HS-5 (cell line): ENCODE measurements at places on chromosomes 7 and 10.

DNA sequence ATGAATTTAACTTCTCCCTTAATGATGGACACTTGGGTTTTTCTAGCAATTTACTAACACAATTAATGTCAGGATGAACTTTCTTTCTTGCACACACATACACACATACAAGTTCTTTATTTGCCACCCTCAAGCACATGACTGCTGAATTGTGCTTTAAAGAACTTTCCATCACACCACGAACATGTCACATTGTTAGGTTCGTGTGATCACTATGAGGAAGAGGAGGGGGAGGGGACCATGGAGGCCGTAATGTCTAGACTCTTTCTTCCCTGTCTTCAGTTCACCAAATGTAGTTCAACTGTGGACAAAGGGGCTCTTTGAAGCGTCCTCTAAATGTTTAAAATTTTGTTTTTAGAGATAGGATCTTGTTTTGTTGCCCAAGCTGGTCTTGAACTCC lies 31.0 kb downstream of the NUP42 start:
- no peak for DNase-seq

DNA sequence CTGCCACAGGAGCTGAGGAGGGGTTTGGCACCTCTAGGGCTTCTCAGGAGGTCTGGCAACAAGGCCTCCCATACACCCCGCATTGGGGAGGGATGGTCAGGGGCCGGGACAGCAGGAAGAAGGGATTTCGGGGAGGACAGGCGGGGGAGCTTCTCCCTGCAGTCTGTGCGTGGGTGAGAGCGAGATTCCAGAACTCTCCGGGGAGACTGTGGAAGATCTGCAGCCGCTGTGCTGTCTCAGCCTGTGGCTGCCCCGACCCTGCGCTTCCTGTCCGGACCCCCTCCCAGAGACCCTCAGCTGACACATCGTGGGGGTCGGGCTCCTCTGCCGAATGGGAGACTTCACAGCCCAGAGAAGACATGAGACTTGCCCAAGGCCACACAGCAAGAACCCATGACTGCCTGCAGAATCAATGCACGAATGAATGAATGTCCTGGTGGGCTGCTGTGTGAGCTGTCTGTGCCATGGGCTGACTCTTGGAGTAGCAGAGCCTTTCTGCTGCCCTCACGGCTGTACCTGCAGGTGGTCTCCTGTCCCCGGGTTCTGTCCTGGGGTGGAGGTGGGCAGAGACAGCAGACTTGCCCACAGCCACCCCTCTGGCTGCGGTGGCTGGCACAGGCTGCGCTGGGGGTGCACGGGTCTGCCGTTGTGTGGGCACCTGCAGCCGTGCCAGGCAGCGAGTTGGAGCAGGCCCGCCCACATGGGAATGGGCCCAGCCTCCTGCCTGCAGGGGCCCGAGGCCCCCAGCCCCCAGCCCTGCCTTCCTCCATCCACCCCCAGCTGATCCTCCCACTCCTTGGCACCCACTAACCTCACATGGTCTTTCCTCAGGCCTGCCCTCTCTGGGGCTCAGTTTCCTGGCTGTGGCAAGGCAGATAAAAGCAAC lies 16.3 kb upstream of the LFNG start:
- DNase-seq, result no peak

GRCh38 chr10:21090609-21091082 lies 193.5 kb upstream of the NEBL start:
- no peak for DNase-seq

GRCh38 chr7:35734001-35734483 lies 39.1 kb upstream of the HERPUD2 start:
- DNase-seq, result no peak
